ACHN (cell line): ENCODE measurements at places on chromosomes 5 and 9.

- no peak for DNase-seq
Measured at GRCh38 chr9:91158286-91158685, 203.4 kb downstream of the AUH start.

GRCh38 chr5:1827886-1828397 lies 26.7 kb downstream of the NDUFS6 start:
- DNase-seq = no peak

DNA sequence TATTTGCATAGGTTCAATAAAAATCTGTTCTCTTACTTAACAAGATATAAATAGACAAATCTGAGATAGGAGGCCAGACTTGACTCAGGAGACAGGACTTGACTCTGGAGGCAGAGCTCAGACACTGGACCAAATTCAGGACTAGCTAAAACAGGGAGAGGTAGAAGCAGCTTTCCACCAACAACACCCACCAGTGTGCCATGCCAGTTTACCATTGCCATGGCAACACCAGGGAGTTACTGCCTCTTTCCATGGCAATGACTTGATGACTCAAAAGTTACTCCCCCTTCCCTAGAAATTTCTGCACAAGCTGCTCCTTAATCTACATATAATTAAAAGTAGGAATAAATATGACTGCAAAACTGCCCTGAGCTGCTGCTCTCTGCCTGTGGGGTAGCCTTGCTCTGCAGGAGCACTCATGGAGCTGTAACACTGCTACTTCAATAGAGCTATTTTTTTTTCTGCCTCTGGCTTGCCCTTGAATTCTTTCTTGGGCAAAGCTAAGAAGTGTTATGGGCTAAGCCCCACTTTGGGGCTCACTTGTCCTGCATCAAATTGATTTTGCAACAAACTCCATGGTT lies 473.0 kb downstream of the PLK2 start:
- DNase-seq = peak; percentile 38

DNA sequence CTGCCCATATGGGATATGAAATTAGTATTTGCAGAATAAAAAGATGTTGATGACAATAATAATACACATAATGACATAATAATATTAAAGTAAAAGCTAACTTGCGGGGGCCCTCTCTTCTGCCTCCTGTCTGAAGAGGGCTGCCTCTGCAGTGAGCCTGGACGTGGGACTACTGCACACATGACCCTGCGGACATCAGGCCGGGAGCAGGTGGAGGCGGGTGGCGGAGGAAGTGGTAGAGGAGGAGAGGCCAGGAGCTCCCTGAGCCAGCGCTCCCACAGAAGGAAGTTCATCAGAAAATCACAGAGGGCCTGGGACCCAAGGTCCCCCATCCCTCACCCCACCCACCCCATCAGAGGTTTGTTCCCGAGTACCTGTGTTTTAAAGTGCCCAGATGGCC lies 60.5 kb downstream of the ROPN1L start:
- no peak for DNase-seq

DNA sequence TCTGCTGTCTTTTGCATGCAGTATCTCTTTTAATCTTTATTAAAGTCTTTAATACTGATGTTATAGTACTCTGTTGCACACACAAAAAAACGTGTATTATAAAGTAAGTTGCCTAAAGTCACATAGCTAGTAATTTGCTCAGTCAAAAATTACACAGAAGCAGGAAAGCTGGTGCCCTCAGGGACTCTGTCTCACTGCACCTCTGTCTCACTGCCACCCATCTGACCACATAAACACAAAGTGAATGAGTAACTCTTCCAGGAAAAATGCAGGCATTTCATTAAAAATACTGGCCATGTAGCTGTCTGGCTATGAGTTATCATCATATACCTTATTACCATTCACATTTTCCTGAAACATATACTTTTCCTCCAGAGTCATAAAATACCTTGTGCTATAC lies 591.7 kb downstream of the CSNK1G3 start:
- DNase-seq = peak; percentile 8

DNA sequence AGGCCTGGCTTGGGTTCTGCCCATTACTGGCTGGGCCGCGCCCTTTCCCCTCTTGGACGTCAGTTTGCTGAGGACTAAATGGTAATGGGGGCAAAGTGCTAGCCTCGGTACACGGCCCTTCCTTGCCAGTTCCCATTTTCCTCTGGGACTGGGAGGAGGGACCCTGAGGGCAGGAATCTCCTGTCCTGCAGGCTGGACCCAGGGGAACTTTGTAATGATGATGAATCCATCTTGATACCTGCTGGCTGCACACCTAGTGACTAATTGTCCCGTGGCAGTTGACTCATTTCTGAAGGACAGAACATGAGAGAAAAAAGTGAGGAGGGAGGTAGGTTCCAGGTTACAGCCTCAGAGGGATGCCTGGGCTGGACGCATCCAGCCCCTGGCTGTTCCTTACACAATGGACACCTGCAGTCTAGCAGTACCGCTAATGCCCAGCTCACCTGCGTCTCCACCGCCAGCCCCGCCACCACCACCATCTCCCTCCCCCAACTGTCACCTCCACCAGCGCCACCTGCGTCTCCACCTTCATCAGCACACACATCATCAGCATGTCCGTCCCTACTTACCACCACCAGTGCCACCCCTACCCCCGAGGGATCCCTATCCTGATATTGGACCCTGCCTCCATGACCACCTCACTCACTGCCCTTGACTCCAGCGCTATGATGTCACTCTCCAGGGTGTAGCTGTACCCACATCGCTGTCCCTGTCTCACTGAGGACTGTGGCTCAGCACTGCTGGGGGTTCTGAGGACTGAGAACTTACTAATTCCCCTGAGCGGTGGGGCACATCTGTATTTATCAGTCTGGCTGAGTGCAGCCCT lies 4.3 kb downstream of the CDHR2 start:
- DNase-seq = no peak

- DNase-seq = no peak
Measured at GRCh38 chr9:18857769-18858168, 175.2 kb downstream of the SAXO1 start.

DNA sequence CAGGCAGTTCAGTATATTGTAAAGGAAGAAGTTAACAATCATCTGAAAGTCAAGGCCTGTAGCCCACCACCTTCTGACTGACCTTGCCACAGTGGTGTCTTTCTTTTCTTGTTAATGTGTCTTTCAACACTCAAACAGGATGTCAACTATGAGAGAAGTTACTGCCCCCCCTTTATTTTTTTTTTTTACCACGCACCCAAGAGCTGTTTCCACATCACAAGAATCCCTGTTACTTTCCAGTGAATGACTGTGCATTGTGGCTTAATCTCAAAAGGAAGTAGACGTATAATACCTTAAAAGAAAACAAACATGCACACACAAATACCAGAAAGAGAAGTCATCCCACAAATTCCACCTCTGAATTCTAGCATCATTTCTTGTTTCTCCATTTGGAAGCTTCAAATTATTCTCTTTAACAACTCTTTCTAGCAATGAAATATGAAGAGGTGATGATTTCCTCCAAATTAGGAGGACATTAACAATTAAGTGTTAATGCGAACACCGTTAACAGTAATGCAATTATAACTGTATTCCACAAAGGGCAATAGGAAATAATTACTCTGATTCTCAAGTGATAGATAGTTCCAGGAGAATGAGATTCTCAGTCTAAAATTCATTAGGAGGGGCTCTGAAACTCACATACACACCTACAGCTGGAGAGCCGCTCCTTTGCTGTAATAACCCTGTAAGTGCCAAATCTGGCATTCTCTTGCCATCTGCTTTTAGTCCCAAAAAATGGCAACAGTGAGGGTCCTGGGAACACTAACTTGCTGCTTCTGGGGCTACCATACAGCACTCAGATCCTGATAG lies 201.0 kb downstream of the EFNA5 start:
- DNase-seq = peak; percentile 87

DNA sequence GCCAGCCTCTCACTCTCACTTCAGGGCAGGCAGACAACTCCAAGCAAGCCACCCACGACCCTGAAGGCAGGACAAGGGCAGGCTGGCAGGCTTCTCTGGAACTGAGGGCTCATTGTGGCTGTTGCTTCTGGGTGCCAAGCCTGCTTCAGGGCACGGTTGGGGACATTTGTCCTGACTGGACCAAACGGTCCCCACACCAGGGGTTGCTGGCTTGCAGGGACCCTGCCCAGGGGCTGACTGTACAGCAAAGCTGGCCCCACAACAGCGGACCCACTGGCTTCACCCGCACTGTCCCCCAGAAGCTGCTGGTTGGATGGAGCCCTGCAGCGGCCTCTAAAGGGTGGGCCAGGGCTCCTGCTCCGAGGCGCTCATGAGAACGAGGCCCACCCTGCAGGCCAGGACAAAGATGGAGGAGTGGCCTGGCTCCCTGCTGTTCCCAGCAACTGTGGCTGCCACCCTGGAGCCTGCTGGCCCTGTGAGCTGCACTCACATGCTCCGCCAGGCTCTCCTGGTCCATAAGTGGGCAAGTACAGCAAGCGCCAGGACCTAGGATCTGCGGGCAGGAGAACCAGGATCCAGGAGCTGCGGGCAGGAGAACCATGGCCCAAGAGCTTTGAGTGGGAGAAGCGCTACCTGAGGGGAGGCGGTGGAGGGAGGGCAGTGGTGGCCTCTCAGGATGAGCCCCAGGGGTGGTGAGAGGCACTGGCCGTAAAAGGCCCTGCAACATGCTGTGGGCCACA lies 34.4 kb upstream of the NSMF start:
- DNase-seq = no peak

DNA sequence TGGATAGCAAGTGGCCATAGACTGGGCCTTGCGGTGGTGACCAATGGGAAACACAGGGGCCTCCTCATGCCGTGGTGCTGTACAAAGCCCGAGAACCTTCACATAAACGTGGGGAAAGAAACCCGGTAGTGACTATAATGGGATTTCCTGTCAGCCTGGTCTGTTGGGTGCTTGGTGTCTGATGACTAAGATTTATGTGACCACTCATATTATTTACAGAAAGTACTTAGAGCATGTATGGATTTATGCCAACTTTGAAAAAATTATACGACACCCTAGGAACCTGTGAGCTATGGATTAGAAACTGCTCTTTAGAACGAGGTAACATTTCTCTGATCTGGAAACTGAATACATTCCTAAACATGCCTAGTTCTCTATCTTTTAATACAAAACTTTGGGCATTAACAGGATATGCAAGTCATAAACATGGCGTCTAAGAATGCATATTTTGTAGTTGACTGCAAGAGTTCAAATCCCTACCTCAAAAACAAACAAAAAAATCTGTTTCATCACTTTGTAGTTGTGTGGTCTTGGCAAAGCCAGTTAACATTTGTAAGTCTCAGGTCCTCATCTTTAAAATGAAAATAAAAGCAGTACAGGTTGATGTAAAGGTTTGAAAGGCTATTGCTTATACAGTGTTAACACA lies 85.4 kb downstream of the TMEM167A start:
- DNase-seq = no peak

- no peak for DNase-seq
Measured at GRCh38 chr5:10982626-10983025, 221.6 kb upstream of the DAP start.

- peak; percentile 2 for DNase-seq
Measured at GRCh38 chr5:121503111-121503840, 348.4 kb upstream of the FTMT start.

DNA sequence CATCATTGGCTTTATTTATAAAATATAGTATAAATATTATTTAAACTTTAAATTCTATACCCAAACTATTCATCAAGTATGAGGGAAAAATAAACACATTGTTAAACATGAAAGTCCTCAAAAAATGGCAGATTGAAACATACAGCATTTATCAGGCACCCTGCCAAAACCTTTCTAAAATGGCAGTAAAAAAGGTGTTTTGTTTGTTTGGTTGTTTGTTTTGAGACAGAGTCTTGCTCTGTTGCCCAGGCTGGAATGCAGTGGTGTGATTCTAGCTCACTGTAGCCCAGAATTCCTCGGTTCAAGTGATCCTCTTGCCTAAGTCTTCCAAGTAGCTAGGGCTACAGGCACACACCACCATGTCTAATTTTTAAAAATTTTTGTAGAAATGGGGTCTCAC lies 60.1 kb upstream of the ECM2 start:
- no peak for DNase-seq

DNA sequence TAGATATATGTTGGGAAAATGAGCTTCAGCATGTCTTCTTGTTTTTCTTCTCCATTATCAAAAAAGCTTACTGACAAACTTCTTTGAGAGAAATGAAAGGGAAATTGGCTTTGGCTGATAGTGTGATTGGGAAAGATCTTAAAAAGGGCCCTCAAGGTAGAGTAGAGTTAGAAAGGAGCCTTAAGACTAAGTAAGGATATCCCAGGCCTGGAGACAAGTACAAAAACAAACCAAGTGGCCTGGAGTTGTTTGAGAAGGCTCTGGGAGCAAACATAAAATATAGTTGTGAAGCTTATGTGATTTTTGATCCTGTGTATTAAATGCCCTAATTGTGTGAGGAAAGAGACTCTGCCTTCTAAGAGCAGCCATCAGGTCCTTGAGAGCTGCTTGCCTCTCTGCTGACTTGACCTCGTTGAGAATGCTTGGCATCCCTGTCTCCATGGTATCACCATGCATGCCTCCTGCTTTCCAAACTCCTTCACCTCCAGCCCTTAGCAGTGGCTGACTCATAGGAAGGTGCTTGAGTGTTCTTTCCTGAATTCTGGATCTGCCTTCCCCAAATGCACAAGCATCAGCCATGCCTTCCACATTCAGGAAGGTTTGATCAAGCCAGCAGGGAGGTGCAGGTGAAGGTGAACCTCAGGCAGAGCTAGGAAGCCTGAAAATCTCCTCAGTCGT lies 78.9 kb downstream of the SMARCA2 start:
- peak; percentile 48 for DNase-seq

DNA sequence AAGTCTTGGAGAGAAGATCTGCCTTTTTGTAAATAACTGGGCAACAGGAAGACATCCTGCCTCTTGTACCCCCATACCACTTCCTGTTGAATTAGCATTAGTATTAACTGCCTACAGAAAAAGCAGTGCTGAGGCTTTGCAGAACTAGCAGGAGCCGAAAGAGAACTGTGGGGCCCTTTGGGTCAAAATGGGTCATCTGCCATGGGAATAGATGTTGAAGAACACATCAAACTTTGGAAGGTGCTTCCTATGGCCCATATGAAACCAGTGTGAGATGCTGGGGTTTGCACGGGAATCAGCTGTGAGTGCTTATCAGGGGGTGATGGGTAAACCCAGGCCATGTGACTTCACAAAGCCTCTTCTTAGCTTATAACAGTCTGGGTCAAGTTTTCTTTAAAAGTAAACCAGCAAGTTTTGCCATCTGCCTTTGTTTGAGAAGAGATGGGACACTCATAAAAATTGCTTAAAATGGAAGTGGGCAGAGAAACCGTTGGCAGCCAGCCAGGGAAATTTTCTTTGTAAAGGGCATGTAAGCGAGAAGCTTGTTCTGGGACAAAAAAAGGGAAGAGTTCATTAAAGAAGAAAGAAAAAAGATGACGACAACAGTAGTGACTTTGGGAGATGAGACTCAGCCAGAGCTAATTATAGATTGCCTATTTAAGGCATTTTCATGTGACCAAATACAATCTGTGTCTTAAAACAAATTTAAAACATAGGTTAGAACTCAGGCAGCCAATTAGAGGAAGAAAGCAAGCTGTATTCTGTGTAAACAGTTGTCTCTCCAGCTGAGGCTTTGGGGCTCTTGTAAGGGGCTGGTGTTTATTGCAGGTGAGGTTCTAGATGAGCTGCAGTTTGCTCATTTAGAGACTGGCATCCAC lies 4.4 kb downstream of the SLC25A25 start:
- no peak for DNase-seq

- no peak for DNase-seq
Measured at GRCh38 chr5:115360046-115360685, 63.7 kb upstream of the CCDC112 start.

- no peak for DNase-seq
Measured at GRCh38 chr9:126614455-126615244, 922 bp downstream of the LMX1B start.

GRCh38 chr5:149724130-149724840 lies 5.8 kb upstream of the PPARGC1B start:
- DNase-seq = no peak
